Stimulated activated CD4-positive, alpha-beta T cell treated with anti-CD3 and anti-CD28 coated beads, TNF-alpha, amount 100 ng/mL, for 24 hours (primary cell): ENCODE measurements at places on chromosomes 4 and X.
A peak's percentile ranks its signal among the peaks of the same experiment; 100 is the strongest.

- no peak for DNase-seq
Observed at GRCh38 chr4:121737846-121738554, 27.0 kb downstream of the SMIM43 start.

GRCh38 chr4:146222313-146222712 lies 8.0 kb downstream of the REELD1 start:
- no peak for DNase-seq

- DNase-seq: no peak
Observed at GRCh38 chr4:145933134-145933533, 5.5 kb downstream of the ZNF827 start.

GRCh38 chr4:10893395-10893794 lies 208.8 kb upstream of the CLNK start:
- no peak for DNase-seq

DNA sequence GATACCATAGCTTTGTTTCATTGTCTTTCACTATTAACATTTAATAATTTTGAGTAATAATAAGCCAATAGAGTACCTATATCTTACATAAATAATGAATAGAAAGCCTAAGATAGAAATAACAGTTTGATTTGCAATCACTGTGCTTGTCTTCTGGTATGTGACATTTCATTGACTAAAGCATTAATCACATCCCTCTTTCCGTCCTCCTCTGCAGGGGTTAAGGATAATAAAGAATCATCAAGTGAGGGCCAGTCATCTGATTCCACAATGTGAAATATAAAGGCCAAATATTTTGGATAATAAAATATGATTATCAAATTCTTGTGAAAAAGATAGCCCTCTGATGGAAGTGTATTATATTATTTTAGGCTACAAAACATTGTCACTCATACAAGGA lies 2073.4 kb downstream of the ARAP2 start:
- DNase-seq: no peak

DNA sequence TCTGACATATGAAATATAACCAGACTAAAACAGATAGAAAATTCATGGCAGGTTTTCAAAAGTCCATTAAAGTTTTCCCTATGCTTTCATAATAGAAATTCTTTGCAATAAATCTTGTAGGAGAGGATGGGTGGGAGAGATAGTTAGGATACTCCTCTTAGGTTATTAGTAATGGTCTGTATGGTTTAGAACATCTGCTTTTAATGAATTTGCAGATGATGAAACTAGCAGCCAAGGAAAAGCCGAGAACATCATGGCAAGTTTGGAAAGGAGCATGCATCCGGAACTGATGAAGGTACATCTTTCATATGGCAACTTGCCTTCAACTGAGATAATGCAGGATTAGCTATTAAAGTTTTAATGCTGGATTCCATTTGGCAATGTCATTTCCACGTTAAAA lies 70.7 kb downstream of the DOCK11 start:
- DNase-seq: no peak

DNA sequence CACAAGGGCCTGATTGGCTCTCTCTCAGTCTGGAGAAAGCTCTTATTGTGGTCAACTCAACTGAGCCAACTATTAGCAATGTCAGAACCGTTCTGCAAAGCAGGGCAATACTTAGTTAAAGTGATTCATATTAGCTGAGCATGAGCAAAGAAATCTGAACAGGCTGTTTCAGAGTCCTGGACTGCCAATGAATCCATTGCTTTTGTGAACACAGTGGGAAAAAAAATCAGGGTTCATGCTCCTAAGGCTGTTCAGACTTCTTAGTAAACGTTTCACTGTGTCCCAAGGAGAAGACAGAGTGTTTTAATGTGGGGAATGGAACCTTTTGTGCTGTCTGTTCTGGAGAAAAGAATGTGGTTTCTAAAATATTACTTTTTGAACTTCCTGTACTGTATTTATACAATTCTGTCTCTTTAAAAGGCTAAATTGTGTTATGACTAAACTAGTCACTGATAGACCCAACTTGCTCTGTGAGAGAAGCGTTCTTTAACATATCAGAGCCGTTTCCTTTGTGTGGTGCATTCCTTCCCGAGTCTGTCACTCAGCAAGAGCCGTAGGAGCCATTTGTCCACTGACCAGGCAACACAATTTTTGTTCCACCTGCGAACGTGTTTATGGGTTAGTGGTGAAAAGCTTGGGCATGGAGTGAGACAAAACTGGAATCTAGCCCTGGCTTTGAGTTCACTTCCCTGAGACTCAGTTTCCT lies 366.1 kb downstream of the FBXO8 start:
- DNase-seq: no peak

DNA sequence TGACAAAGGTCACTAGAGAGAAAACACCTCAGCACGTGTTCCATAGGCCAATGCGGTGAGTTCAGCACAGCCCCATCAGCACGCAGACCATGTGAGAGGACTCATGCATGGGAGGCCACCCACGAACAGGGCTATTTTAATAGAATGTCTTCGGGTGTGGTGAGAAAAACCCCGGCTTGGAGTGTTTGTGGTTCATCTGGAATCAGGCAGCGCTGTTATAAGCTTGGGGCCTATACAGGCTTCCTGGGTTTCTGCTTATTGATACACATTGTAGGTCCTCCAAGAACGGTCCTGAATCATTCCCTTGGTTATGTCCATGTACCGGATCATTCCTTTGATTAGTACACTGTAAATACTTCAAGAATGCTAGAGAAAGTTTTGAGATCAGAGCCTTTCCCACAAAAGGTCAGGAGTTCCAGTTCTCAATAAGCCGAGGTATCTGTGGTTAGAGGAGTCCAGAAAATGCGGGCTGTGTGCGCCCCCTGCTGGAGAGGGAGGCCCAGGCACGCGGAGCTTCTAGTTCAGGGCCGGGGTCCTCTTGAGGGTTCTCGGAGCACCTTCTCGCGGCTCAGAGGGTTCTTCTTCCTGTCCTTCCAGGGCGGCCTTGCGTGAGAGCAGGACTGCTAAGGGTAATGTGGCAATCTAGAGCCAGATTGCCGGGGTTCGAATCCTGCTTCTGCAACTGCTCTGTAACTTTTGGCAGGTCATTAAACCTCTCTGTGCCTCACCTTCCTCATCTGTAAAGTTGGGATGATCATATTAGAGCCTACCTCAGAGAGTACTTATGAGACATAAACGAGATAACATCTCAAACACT lies 51.8 kb downstream of the TLR10 start:
- peak; percentile 79 for DNase-seq

GRCh38 chr4:94995684-94996394 lies 238.1 kb downstream of the BMPR1B start:
- DNase-seq: no peak

DNA sequence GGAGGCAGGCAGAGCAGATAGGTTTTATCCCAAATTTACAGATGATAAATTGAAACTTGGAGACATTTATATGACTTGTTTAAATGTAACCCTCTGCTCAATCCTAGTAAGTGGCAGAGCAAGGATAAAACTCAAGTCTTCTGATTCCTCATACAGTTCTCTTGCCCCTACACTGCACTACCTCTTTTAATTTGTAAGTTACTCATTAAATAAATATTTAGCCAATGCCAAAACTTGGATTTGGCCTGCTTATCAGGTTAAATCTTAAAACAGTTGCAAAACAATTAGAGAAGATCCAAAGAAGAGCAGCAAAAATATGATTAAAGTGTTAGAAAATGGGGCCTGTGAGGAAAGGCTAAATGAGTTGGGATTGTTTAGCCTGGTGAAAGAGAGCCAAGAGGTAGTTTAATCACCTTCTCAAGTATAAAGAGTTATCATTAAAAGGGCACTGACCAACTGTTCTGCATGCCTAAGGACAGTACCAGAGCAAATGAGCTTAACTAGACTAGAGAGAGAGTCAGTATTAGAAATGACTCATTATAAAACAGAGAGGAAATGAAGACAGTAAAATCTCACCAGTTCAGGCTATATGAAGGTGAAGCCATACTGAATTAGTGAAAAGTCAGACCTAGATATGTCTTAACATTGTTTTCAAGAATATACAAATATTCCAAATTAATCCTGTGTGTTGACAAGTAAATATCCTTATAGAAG lies 146.3 kb downstream of the GRIA3 start:
- DNase-seq: no peak

DNA sequence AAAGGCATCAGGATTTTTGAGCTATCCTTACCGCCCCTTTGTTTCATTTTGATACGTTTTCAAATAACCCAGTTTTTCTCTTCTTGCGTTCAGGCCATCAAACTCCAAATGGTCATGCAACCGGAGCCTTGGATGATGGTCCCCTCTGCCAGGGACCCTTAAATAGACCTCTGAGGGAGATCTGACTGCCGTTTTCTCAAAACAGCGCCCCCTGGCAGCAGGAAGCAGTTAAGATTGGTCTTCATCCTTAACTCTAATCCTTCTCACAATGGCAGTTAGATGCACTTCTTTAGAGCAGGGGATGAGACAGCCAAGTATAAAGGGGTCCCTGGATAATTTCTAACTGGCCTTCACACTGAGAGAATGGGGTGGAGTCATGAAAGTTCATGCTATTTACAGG lies 525.0 kb upstream of the SPANXN1 start:
- no peak for DNase-seq

DNA sequence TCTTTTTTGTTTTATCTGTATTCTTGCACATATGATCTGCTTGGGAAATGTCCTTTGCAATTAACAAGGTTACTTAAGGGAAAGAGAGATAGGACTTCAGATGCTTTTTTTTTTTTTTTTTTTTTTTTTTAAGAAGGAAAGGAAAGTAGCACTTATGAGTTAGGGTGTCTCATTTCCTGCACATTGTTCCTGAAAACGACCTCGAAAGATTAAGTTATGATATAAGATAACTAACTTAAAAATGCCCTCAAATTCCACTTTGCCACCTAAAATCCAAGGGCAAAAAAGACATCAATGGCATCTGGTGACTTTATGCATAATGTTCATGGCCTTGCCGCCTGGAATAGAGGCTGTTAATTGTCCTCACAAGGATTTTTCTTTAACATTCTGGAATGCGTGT lies 44.9 kb downstream of the PCDH7 start:
- DNase-seq: no peak

DNA sequence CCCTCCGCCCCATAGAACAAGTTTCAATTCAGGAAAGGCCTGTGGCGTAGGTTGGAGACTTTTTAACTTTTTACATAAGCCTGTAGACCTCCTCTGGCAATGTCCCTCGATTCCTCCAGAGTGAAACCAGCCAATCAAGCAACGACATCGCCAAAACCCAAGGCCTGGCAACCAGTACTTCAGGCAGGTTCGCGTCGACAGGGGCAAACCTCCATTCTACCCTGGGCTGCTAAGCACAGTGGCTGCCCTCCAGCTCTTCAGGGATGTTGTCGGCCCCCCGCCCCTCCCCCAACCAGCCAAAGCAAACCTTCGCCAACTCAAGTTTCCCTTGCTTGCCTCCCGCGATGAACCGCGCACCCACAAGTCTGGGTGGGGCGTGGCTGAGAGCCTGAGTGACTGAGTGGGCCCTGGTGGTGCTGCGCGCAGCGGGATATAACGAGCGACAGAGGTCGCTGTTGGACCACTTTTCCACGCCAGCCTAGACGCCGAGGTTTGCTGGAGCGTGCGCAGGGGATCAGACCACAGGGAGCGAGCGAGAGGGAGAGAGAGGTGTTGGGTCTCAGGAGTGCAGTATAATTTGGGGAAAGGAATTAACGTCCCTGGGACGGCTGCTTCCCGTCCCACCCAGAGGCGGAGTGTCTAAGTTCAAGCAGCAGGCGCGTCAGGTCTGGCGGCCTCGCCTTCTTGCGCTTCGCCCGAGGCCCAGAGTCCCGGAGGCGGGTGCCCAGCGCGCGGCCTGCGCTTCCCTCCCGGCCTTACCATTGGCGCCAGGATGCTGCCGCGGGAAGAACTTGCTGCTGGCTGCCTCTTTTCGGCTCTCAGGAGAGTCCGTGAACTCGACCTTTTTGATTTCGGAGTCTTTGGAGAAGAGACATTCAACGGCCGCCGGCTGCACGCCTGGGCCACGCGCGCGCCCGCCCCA lies 9.0 kb upstream of the PITX2 start:
- no peak for DNase-seq

DNA sequence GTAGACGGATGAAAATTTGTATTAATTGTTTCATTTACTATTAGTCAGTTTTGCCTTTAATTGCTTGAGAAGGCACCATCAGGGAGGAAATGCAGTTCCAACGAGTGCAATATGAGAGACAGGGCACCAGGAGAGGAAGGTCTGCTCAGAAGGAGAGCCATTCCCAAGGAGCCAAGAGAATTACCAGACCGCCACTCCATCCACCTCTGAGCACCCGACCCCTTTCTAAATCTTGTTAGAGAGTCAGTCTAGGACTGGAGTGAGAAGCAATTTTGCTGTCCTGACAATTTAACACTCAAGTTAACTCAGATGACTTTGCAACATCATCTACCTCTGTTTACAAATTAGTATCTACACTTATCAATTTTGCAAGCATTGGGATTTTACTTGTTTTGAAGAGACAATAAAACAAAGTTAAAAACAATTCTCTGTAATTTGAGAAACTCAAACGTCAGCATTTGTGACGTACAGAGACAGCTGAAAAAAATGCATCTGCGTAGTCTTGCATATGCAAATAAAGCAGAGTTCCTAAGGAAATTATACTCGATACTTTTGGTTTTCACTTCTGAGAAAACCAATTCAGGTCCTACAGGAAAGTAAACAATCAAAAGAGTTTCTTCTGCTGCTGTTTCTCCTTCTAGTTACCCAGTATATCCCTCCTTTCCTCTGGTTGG lies 1704.7 kb upstream of the TENM3 start:
- no peak for DNase-seq

DNA sequence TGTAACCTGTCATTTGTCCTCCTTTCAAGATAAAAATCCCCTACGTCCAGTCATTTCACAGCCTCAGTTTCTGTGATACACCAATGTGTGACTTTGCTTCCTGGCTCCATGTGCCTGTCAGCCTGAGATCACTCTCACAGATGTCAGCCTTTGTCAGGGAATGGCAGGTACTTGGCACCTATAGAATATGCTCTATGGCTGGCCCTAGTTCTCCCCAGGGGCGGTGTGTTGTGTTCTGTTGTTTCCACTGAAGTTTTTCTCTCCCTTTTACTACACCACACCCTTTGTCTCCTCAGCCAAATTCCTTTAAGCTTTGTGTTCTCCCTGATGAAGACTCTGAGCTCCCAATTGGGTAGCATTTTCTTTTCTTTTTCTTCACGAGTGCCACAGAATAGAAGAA lies 81.7 kb downstream of the ALPK1 start:
- no peak for DNase-seq

DNA sequence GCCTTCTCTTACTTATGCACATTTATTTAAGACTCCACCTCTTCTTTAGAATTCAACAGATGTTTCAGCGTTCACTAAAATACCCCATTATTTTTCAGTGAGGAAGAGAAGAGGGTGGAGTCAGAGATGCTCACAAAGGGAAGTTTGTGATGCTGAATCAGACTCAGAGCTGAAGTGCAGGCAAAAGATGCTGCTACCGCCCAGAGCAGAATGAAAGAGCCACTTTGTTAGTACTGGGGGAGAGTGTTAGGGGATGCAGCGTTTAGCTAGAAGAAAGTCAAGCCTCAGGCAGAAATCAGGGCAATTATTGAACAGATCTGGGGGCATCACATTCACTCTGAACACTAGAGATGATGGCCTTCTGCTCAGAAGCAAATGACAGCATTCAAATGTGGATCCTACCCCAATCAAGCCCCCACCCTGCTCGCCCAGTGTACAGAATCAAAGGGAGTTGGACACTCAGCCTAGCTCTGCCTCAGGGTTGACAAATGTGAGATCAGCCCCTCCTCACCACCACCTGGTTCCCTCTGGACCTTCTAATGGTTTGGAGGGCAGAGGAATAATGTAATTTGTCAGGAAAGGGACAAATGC lies 138.3 kb downstream of the UNC5C start:
- DNase-seq: no peak
